ENCODE measurements at places on chromosomes 3 and 15.

DNA sequence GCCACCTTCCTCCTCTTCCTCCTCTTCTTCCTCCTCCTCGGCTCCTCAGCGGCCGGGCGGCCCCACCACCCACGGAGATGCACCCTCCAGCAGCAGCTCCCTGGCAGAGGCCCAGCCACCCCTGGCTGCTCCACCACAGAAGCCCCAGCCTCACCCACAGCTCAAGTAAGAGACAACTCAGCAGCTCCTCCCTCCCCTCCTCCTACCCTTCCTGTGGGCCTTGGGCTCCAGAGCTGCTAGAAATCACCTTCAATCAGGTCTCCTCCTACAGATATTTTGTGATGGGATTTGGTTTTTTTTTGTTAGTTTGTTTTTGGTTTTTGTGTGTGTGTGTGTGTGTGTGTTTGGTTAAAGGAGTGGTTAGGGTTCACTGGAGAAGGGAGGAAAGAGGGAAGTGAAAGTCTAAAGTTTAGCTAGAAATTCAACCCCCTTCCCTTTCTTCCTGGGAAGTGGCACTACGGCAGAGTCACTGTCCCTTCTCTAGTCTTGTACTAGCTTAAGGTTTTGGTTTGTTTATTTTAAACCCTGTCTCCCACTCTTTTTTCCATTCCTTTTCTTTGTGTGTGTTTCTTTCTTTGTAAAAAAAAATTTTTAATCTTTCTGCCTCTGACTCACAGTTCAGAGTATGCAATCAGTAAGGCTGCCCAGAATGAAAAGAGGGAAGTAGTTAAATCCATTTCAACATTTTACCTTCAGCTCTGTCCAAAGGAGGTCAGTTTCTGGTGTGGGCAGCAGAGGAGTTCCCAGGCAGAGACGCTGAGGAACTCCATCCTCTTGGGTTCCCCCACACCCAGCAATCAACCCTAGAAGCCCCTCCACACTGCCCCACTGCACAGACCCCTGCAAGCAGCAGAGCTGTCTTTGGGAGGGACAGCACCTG is 29.0 kb upstream of the TIMP4 start:
- DNase-seq = peak; percentile 54
- H3K27ac ChIP-seq = peak overlapping the region; percentile 21
- no peak overlapping the region for H3K4me3 ChIP-seq
- H3K4me1 ChIP-seq = peaks cover 28% of the 10 kb centered on the region
- H3K36me3 ChIP-seq = no peaks in the 10 kb centered on the region
- H3K27me3 ChIP-seq = no peaks in the 10 kb centered on the region

DNA sequence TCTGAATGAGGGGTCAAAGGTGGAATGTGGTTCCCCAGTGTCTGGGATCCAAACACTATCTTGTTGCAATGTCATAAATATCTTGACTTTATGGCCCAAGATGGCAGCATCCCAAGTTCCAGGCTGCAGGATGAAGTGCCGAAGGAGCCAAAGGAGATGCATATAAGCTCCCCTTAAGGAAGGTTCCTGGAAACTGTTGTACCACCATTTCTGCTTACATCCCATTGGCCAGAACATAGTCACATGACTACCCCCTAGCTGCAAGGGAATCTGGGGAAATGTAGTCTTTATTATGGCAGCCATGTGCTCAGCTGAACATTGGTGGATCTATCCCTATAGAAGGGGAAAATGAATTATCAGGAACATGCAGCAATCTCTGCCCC is 54.3 kb downstream of the BDH1 start:
- no peak overlapping the region for H3K4me3 ChIP-seq
- no peak for DNase-seq
- no peak overlapping the region for H3K27ac ChIP-seq
- no peaks in the 10 kb centered on the region for H3K36me3 ChIP-seq

DNA sequence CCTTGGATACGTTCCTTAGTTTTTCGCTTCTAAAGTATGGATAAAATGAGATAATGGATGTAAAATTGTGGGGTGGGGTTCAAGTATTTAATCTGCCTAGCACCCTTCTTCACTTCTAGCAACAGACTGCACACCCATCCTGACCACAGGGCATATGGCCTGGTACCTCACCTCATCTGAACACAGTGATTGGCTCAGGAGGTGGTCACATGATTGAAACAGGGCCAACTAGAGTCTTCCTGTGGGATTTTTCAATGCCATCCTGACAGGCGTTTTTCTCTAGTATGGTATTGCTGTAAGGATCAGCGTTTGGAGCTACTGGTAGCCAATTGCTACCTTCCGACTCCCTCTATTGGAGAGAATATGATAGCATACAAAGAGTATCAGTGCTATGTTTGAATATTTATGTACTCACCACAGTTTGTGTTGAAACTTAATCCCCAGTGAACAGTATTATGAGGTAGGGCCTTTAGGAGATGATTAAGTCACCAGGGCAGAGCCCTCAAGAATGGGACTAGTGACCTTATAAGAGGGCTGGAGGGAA is 172.2 kb downstream of the PPM1L start:
- H3K4me3 ChIP-seq = no peak overlapping the region
- no peak overlapping the region for H3K27ac ChIP-seq
- H3K4me1 ChIP-seq = no peaks in the 10 kb centered on the region

- H3K4me1 ChIP-seq = no peaks in the 10 kb centered on the region
- H3K4me3 ChIP-seq = no peak overlapping the region
- H3K27me3 ChIP-seq = no peaks in the 10 kb centered on the region
- H3K36me3 ChIP-seq = no peaks in the 10 kb centered on the region
Observed at GRCh38 chr3:10932596-10932995, 60.0 kb upstream of the SLC6A1 start.

GRCh38 chr3:56782906-56783305 is 18.8 kb downstream of the ARHGEF3 start:
- peak overlapping the region; percentile 78 for H3K27ac ChIP-seq
- H3K4me3 ChIP-seq = no peak overlapping the region
- H3K27me3 ChIP-seq = no peaks in the 10 kb centered on the region
- DNase-seq = no peak

- no peaks in the 10 kb centered on the region for H3K27me3 ChIP-seq
- no peak overlapping the region for H3K4me3 ChIP-seq
- DNase-seq = no peak
- H3K36me3 ChIP-seq = peaks cover 5% of the 10 kb centered on the region
- H3K4me1 ChIP-seq = no peaks in the 10 kb centered on the region
Observed at GRCh38 chr15:42832576-42832975, 88.0 kb downstream of the TTBK2 start.

DNA sequence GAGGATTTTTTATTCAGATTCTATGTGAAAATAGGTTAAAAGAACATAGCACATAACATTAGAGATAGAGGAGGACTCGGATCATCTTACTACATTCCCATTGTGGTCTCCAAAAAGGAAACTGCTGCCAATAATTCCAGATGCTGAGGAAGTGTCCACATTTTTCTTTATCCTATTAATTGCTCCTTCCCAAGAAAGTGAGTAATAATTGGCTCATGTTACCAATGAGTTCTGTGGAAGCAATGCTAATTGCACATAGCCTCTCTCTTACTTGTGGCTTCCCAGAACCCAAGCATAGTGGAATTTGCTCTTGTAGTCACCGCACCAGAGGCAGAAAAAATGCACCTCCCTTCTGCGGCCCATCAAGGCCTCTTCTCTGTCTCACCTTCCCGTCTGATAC is 208.4 kb downstream of the PLOD2 start:
- H3K4me1 ChIP-seq = no peaks in the 10 kb centered on the region
- no peaks in the 10 kb centered on the region for H3K36me3 ChIP-seq
- H3K4me3 ChIP-seq = no peak overlapping the region
- no peaks in the 10 kb centered on the region for H3K27me3 ChIP-seq
- no peak overlapping the region for H3K27ac ChIP-seq

- no peaks in the 10 kb centered on the region for H3K27me3 ChIP-seq
- H3K27ac ChIP-seq = no peak overlapping the region
- H3K4me3 ChIP-seq = no peak overlapping the region
- no peak for DNase-seq
Observed at GRCh38 chr3:42712688-42713372, 10.2 kb upstream of the HHATL start.

DNA sequence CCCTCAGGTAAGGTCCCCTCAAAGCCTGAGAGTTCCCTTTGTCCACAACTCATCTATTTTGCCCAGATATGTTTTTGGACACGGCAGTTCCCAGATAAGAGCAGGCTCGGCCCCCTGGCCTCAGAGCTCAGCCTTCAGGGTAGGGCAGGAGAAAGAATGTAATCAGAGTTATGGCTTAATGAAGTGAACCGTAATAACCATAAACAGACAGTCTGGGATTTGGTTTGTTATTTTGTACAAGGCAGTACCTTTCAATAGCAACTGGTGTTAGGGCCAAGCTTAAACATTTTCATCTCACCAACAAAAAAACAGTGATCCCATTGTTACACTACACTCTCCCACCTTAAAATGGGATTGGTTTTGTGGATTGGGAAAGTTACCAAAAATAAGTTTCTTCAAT is 12.2 kb upstream of the ALDH1A3 start:
- no peak overlapping the region for H3K4me3 ChIP-seq
- no peaks in the 10 kb centered on the region for H3K4me1 ChIP-seq
- H3K36me3 ChIP-seq = no peaks in the 10 kb centered on the region
- no peaks in the 10 kb centered on the region for H3K27me3 ChIP-seq
- DNase-seq = no peak

- no peak overlapping the region for H3K27ac ChIP-seq
- no peaks in the 10 kb centered on the region for H3K4me1 ChIP-seq
- no peaks in the 10 kb centered on the region for H3K27me3 ChIP-seq
- DNase-seq = no peak
Observed at GRCh38 chr3:61578667-61579367, 17.4 kb downstream of the PTPRG start.

- H3K4me3 ChIP-seq = no peak overlapping the region
- no peak for DNase-seq
- H3K27ac ChIP-seq = no peak overlapping the region
- H3K27me3 ChIP-seq = no peaks in the 10 kb centered on the region
Observed at GRCh38 chr3:157107644-157108133, 52.3 kb downstream of the CCNL1 start.

- H3K27me3 ChIP-seq = no peaks in the 10 kb centered on the region
- H3K36me3 ChIP-seq = no peaks in the 10 kb centered on the region
- DNase-seq = no peak
- H3K27ac ChIP-seq = no peak overlapping the region
- no peak overlapping the region for H3K4me3 ChIP-seq
Observed at GRCh38 chr3:161691677-161692076, 195.1 kb downstream of the OTOL1 start.

DNA sequence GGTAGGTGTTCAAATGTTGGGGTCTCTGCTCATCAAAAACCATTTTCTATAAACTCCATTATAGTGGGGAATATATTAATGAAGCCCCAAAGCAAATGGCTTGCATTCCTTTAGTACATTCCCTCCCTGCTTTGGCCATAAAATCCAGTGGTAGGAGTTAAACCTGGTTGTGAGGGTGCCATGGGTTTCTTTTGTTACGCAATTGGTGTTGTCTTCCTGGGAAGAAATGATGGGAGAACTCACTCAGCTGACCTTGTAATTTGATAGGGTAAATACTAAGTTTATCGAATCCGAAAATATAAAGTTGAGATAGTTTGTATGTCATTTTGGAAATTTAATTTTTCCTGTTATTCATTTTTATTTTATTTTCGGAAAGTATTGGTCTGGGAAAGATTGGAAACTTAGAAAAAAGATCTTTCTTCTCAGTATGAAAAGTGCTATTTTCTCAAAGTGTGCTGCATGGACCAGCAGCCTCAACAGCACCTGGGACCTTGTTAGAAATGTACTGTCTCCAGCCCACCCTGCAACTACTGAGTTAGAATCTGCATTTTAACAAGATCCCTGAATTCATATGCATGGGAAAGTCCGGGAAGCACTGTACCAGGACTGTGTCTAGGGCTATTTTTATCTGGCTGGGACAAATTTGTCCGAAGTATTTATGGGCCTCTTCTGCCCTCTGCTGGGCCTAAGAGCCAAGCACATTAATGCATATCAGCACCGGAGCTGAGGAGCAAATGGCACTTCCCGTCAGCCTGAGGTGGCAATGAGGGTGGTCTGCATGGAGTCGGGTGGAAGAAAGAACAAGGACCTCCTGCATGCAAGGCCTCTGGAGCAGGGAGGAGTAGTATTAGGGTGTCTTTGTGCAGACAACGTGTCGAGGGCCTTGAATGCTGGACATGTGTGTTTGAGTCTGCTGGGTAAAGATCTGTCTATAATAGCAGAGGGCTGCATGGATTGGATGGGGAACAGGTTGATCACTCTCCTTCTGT is 54.7 kb downstream of the FAM81A start:
- no peaks in the 10 kb centered on the region for H3K36me3 ChIP-seq
- peak; percentile 80 for DNase-seq
- H3K4me3 ChIP-seq = no peak overlapping the region
- peaks cover 8% of the 10 kb centered on the region for H3K4me1 ChIP-seq
- no peaks in the 10 kb centered on the region for H3K27me3 ChIP-seq

- no peak for DNase-seq
- no peak overlapping the region for H3K27ac ChIP-seq
- no peaks in the 10 kb centered on the region for H3K36me3 ChIP-seq
Observed at GRCh38 chr3:32681811-32682210, 3.2 kb upstream of the CNOT10 start.
